ENCODE measurements at places on chromosomes 5 and 9.

DNA sequence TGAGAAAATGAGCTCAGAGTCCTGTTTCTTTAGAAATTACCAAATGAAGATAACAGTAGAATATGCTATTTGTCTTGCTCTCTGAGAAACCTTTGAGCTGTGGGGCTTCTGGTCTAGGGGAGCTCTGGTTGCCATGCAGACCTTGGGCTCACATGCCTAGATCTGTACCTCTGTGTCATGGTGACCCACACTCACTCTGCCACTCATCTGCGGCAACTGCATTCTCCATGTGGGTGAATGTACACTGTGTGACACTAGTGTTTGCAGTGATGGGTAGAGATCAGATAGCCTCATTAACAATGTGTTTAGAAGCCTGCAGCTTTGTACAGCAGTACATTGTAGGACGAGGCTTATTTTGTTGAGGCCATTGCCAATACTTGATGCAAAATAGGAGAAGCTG, 521.2 kb downstream of the CHSY3 start:
- no peak for DNase-seq

DNA sequence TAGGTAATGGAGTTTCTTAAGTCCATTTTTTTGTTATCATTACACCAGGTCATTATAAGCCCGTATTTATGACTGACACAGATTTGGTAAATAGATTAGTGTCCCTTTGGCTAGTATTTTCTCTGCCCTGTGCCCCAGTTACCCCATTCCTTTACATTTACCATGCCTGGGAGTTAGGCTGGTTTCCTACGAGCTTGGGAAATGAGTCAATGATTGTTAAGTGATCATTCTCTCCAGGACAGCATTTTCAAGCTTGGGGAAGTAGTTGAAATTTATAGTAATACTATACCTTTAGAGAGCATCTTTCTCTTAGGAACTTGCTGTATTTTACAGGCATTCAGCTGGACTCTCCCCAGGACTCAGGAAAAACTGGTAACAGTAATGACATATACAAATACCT, 573.1 kb downstream of the TLE4 start:
- no peak for DNase-seq

DNA sequence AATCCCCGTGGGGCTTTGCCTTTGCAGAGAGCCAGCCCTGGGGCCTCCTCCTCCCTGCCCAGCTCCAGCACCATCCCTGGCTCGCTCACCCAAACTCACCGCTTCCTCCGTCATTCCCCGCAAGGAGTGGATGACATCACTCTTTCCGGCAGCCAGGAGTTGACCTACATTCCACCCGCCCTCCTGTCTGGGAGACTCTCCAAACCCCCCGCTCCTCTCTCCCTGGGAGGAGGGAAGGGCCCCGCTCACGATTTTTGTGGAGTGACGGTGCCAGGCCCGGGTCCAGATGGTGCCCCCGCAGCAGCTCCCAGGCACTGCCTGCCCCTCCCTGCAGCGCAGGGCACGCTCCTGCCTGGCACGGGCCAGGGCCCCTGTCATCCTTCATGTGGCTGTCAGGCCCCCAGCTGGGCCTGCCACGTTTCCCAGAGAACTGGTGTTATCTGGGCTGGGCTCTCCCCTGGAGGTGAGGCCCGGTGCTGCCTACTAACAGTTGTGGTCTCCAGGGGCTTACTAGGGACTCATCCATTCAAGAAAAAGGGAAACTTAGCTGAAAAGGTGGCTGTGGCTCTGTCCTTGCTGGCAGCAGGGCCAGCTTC, 52.3 kb downstream of the NTNG2 start:
- no peak for DNase-seq

DNA sequence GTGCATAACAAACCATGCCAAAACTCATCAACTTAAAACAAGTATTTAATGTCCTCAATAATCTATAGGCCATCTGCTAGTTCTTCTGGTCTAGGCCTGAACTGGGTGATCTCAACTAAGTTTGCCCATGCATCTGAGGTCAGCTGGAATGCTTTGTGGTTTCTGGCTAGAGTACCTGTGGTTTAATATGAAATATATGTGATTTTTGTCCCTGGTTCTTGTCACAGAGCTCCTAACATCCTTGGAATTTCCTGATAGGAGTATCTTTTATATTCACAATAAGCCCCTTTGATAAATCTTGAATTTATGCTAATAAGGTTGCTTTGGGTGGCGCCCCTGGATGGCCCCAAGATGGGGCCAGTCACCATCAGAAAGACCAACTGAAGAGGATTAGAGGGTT, 535.9 kb downstream of the DNAH5 start:
- DNase-seq: no peak

- no peak for DNase-seq
Observed at GRCh38 chr5:111595425-111595824, 83.1 kb upstream of the STARD4 start.

GRCh38 chr9:120221844-120222243, 358.1 kb downstream of the CDK5RAP2 start:
- DNase-seq: no peak

- no peak for DNase-seq
Observed at GRCh38 chr5:126108470-126108869, 314.7 kb upstream of the GRAMD2B start.

All from activated CD4-positive, alpha-beta T cell treated with anti-CD3 and anti-CD28 coated beads for 48 hours (primary cell).